Skin of body (tissue), 3 donors: ENCODE measurements at places on chromosomes 7 and 10. TPM values are rescaled to one million over a fixed set of nuclear protein-coding genes. Genes with fewer than 3 reads are reported as not detected.

HGF gene
- 4.7 TPM for total RNA-seq

ABCA13 gene
- total RNA-seq, result 5.6 TPM

DNA sequence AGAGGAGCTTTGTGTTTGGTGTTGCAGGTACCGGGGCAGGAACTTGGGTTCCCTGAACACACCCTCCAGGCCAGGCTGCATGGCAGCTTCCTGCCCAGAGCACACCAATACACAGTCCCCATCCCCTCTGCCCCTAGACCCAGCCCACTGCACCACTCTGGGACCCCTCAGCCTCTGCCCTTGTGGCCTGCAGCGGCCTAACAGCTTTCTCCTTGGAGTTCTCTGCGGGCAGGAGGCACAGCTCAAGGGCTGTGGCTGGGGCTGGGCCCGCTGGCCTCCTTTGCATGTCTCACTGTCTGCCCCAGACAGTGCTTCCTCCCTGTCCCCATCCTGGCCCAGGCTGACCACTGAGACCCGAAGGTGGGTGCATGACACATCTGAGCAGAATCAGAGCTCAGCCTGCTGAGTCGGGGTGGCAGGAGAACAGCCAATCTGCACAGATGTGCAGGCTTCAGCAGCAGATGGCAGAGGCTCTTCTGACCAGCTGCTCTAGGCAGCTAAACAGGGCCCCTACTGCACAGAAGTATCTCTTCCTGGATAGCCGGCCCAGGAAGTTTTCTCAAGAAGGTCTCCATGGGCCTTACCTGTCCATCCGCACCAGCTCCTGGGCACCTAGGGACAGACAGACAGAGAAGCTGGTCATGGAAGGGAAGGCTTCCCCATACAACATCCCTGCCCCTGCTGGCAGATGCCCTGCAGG lies 20.8 kb downstream of the VSIR start:
- no peak for DNase-seq

- no peak for DNase-seq
Observed at GRCh38 chr7:84675633-84676034, 481.0 kb upstream of the SEMA3A start.

- DNase-seq, result peak; percentile 59
Observed at GRCh38 chr7:16412274-16413254, 8.8 kb downstream of the CRPPA start.

DNA sequence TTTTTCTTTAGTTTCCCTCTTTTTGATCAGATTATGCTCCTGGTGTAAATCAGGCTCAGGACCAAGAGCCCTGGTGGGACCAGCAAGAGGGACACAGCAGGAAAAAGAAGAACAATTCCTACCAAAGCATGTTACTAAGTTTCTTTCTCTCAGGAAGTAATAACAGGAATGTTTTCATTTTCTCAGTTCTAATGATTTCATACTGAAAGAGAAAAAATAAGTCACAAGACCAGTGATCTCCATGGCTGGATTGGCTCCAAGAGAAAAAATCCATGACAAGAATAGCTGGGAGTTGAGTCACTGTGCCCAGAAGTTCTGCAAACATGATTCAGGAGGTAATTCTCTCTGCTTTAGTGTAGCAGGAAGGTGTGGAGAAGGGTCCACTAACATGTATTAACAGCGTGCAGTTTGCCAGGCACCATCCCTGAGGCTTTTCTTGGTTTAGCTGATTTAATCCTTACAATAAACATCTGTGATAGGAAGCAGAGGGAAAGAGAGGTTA lies 23.8 kb upstream of the IFIT2 start:
- peak; percentile 90 for DNase-seq

GRCh38 chr10:43233601-43234430 lies 33.0 kb downstream of the RASGEF1A start:
- no peak for DNase-seq

- DNase-seq, result no peak
Observed at GRCh38 chr10:128373071-128373749, 247.0 kb upstream of the MKI67 start.

ABCB4 gene
- total RNA-seq, result 6.3 TPM

GRCh38 chr7:42232275-42232674 lies 4.7 kb downstream of the GLI3 start:
- DNase-seq, result no peak

PUS7 gene
- total RNA-seq, result 14.3 TPM

DNA sequence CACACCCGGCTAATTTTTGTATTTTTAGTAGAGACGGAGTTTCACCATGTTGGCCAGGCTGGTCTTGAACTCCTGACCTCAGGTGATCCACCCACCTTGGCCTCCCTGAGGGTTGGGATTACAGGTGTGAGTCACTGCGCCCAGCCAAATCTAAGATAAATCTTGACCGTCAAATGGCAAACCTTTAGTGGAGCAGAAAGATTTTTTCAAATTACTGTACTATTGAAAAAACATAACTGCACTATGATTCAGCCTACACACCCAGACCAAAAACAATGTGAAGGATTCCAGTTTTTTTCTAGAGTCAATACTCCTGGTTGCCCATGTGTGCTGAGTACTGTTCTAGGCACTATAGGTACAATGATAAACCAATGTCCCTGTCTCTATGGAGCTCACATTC lies 33.9 kb upstream of the SVIL start:
- DNase-seq, result no peak

OR6V1 gene
- total RNA-seq, result not detected

ANXA8 gene
- total RNA-seq, result 4.6 TPM

MYL10 gene
- 3.2 TPM for total RNA-seq

DNA sequence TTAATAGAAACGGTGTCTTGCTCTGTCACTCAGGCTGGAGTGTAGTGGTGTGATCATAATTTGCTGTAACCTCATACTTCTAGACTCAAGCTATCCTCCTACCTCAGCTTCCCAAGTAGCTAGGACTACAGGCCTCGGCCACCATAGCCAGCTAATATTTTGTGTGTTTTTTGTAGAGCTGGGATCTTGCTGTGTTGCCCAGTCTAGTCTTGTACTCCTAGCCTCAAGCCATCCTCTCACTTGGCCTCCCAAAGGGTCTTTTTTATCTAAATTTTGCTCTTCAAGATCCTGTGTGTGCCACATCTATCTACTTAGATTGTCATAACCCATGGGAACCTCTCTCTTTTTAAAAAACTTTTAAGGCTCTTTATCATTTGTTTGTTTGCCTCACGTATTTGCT lies 50.5 kb downstream of the ANKIB1 start:
- no peak for DNase-seq

GRCh38 chr10:87589645-87590051 lies 70.0 kb upstream of the PAPSS2 start:
- DNase-seq, result no peak

DNA sequence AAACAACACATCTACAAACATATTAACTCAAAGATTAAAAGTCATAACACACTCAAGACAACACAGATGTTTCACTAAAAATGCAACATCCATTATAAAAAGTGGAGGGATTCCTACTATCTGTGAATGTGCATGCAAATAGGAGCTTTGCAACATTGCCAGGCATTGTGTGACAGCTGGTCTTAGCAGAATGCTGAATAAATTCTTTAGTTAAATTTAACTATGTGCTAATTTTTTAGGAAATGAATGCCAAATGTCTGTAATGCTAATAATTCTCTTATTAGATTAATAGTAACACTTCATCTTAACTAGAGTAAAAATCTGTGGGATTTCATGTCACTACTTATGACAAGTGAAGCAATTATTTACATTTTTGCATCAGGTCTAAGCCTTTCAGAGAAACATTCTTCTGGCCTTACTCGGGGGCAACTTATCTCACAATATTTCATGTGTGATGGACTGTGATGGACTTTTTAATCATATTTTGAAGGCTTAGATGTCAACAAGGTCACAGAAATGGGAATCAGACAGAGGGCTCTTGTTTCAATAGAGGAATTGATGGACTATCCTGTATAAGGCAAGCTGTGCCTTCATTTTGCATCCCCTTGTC lies 524.6 kb upstream of the KCND2 start:
- no peak for DNase-seq

TRPV6 gene
- 1.8 TPM for total RNA-seq

GRCh38 chr10:58570307-58570723 lies 57.6 kb downstream of the BICC1 start:
- no peak for DNase-seq

DNA sequence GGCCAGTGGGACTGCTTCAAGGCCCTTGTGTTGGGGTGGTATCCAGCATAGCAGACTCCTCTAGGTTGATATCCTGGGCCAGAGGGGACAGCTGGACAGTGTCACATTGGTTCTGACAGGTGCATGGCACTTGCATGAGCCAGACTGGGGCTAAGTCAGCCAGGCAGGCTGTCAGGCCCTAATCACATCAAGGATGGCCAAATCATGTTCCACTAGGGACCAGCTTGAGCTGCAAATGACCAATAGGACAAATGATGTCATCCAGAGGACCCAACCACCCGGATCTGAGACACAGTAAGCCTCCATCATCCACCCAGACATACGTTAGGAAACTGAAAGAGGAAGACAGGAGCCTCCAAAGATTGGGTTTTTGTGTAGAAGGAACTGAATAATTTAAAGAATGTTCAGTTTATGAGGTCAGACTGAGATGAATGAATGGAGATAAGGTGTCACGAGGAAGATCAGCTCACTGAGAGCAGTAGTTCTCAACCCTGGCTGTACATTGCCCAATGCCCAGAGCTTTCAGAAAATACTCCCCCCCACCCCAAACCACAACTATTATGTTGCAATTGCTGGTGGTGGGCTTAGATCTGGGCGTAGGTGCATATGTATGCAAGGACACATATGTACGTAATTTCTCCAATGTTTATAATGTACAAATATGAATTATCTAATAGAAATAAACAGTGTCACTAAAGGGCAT lies 75.2 kb upstream of the INHBA start:
- DNase-seq, result no peak

- peak; percentile 26 for DNase-seq
Observed at GRCh38 chr10:22437620-22438588, 92.6 kb downstream of the SPAG6 start.

DNA sequence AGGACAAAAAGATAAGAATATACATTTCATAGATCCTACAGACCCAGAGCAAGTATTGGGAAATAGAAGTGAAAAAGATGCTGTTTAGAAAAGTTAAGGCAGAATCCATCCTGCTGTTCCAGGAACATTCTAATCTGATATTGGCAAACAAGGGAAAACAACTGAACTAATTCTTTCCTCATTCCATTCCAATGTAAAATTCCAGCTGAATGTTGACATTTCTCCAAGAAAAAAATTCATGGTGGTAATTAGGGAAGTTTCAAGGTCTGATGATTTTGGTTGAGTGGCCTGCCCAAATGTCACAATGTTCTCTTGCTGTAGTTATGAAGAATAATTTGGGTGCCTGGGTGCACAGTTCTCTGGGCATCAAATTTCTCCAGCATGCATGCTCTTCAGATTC lies 15.2 kb downstream of the PIP start:
- no peak for DNase-seq

- peak; percentile 96 for DNase-seq
Observed at GRCh38 chr10:14397066-14397465, 66.3 kb upstream of the FRMD4A start.

- no peak for DNase-seq
Observed at GRCh38 chr7:140518370-140519006, 39.2 kb upstream of the MKRN1 start.

- no peak for DNase-seq
Observed at GRCh38 chr7:105874055-105874454, 2.3 kb downstream of the ATXN7L1 start.

DNA sequence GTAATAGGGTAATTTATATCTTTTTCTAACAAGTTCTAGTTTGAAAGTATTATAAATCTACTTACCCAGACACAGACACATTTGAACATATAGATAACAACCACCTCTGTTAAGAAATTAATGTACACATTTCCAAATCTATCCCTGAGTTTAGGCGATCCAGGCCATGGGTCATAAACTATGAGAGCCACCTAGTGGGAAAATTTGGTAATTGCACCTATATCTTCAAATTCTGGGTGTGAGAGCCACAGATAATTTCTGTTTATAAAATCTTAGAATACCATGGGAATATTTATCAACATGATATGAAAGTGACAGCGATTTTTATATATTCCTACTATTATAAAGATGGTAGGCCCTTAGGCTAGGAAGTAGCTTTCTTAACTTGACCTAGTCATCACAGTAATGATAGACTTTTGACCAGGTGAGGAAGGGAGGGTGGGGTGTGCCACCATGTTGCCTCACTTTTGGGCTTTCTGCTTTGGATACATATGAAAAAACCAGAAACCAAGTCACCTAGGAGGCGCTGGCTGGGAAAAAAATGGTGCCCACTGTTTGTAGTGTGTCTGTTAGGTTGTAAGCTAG lies 8.0 kb upstream of the EPHA1 start:
- DNase-seq, result peak; percentile 32

NRCAM gene
- total RNA-seq, result 7.9 TPM
